ENCODE measurements at places on chromosomes 6 and 20.
A peak's percentile ranks its signal among the peaks of the same experiment; 100 is the strongest.

GRCh38 chr6:3723966-3724365, 27.5 kb downstream of the PXDC1 start:
- no peak for DNase-seq

- no peak for DNase-seq
Measured at GRCh38 chr6:131683479-131683878, 17.7 kb downstream of the OR2A4 start.

DNA sequence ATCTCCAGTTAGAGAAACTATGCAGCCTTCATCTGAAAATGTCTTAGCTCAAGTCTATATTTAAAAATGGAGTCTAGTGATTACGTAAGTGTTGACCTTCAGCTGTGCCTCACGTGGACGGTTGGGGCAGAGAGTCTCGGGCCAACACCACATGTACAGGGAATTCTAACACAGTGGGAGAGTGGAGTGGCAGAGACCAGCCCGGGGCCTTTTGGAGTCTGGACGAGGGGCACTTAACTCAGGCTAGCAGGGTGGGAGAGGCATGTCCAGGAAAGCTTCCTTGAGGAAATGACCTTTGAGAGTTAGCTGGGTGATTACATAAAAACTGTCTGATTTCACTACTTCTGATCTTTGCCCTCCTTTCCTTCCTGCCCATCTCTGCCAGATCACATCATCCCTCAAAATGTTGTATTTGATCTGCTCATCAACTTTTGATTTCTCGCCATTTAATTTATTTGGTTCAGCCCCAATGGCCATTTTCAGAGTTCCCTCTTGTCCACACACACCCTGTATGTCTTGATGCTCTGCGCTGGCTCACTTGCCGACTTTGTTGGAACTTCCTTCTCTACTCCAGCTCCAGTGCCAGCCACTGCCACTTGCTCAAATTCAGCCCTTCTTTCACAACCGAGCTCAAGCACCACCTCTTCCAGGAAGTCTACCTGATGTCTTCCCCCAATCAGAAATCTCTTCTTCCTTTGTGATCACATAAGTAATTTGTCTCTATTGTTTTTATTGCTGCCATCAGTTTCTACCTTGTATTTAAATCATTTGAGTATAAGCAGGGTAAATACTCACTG, 2.6 kb downstream of the ARMC2 start:
- peak; percentile 76 for DNase-seq

DNA sequence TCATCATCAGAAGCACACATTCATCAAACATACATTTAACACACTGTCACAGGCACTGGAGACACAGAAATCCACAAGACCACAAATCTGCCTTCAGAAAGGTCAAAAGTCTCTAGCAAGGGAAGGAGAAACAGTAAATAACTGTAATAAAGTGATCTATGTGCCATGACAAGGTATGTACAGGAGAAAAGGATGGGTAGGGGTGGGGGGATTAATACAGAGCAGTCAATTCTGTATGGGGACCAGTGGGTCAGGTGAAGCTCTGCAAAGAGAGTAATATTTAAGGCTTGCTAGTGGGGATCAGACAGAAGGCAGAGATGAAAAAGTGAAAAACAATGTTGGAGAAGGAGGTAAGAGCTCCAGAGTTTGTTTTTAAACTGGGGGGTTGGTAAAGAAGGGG, 32.6 kb downstream of the ELOVL5 start:
- DNase-seq = no peak

DNA sequence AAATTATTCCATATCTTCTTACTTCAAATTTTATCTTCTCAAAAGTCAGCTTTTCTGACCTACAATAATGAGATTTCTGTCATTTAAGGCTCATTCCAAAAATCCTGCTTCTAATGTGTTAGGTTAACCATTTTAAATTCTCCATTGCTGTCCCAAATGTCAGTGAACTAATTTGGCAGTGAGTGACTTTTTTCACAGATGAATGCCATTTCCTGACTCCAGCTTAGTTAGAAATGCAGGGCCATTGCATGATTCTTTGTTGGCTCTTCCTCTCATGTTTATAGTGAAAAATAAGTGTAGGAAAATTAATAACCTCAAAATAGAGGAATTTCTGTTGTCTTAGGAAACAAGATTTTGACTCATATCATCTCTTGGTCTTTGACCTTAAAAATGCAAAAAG, 44.1 kb downstream of the VIP start:
- no peak for DNase-seq

- no peak for DNase-seq
Measured at GRCh38 chr20:39190666-39191570, 228.8 kb downstream of the DHX35 start.

DNA sequence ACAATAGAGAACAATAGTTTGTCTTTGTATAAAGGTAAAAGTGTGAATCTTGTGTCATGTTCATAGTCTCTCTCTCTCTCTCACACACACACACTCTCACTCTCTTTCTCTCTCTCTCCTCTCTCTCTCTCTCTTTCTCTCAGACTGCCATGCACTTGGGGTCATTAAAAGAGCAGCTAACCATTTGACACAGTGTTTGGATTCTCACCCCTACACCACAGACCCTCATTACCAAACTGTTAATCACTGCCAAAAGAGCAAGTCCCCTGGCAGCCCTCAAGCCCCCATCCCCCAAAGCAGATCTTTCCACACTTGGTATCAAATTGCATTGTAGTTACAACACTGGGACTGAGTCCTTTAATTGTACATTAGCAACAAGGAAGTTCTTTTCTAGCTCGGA, 305.8 kb upstream of the RSPO3 start:
- no peak for DNase-seq

DNA sequence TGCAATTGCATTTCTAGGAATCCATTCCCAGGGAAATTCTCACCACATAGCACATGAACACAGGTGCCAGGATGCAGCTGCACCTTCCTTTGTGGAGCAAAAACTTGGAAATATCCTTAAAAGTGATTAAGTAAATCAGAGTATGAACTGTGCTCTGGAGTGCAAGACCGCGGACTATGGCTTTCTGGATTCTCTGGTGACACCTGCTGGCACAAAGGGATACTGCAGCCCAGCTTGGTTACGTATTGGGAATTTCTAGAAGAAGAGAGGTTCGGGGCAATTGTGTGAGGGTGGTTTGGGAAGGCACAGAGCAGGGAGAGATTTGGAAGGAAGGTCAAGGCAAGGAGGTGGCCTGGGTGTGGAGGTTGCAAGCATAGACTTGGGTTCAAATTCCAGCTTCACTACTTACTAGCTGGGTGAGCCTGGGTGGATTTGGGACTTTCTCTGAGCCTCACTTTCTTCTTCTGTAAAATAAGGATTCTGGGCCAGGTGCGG, 15.9 kb upstream of the PEDS1 start:
- DNase-seq = peak; percentile 77

DNA sequence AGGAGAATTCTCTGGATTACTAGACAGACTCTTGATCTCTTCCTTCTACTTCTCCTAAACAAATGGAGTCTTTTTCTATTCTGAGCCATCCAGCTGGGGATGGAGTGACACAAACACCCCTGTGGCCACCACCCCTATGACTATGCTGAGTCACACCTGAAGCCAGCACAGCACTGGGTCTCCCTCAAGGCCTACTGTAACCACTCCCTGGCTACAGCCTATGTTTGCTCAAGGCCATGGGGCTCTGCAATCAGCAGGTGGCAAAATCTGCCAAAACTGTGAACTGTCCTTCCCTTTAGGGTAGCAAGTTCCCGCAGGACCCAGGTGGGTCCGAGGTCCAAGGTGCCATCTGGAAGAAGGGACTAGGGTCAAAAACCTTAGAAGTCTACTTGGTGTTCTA, 132.3 kb downstream of the TINAG start:
- no peak for DNase-seq

DNA sequence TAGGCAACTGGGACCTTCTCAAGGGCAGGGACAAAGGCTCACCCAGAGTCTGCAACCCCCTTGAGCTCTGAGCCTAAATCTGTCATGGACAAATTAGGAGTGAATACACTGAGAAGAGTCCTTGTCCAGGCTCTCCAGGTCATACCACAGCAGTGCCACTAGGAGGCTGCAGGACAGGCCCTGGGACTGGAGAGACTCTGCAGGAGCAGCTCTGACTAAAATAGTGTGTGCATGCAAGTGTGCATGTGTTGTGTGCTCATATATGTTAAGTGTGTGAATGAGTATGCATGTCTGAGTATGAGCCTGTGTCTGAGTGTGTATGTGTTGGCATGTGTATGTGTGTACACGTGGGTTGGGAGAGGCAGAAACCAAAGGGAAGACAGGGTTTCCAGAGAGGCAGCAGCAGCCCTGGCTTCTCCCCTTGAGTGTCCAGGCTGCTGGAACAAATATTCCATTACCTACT, 27.1 kb downstream of the MRPL14 start:
- DNase-seq = no peak

GRCh38 chr6:109008537-109009235, 86.0 kb downstream of the SESN1 start:
- DNase-seq = no peak

DNA sequence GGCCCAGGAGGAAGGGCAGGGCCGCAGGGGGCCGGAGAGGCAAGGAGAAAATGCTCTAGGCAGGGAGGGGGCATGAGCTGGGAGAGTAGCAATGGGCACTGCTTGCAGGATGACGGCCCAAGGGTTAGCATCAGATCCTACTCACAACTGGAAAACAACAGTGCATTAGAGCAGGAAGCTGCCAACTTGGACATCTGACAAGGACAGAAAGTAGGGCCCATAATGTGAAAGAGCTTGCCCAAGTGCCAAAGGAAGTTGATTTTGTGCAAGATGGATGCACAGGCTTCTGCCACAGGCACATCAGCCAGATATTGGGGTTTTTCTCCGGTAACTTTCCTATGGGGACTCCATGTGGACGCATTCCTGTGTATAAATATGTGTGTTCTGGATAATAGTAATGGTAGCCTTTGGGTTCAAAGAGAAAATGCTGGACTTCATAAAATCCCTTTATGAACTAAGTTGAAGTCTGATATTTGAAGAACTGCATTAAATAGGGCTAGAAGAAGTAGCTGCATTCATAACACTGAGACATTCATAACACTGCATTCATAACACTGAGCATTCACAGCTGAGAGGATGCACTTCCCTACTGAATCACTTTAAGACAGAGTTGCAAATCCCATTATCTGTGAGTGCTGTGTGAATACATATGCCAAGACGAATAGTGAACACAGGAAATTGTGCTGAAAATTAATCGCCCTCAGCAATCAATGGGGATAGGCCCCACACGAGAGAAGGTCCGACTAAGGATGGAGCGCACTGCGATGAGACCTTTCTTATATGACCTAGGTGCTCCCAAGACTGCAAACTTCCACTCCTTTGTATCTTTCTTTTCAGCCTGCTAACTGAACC, 235.6 kb upstream of the PRDM1 start:
- DNase-seq = no peak

DNA sequence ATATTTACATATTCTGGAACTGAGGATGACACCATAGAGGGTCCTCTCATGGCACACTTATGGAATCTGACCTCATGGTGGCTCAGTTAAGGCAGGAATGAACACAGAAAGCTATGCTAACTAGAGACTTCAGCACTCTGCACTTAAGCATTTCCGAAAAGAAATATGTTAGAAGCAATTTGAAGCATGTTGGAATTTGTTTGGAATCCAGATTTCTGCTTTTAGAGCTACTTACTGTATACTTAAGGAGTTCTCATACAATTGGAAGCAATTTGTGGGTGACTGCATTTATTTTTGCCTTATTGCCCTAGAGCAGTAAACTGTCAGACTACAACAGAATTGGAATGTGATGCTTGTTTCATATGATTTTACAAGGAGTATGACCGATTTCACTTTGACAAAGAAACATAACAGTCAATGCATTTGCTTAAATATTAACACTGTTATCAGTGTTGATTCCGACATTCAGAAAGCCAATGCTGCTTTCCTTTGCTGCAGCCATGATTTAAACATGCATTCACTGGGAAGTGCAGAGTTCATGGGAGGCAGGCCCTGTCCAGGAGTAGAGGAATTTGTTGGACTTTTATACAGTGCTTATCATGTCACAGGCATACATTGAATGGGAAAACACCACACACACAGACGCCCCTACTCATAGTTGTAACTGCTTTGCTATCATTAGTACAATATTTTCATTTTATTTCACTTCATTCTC, 244.4 kb downstream of the SAMD5 start:
- DNase-seq = no peak

DNA sequence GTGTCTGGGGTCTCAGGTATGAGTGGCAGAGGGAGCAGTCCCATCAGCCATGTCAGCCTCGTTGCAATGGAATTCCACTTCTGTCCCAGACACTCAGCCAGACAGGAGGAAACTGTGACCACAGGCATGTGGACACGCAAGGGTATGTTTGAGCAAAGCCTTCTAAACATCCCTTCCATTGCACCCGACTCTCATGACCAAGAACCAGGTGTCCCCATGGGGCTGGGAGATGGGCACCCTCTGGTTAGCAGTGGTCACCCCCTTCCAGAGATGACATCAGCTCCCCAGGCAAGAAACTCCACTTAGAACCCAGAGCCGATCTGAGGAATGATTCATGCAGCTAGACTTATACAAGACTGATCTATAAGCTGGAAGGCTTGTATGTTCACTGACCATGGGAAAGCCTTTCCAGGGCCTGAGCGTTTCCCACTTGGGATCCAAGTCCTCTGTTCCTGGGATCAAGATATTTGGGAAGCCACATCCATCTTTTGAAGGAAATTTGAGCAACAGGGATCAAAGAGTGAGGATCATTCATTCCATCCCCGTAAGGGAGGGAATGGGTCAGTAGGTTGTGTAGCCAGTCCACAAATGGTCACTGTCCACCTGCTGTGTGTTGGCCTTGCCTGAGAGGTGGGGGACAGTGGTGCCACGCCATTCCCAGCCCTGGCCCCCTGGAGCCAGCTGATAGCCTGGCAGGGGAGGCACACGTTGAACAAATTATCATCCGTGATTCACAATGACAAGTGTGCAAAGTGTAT, 3.9 kb upstream of the MRGBP start:
- DNase-seq = no peak

- DNase-seq = no peak
Measured at GRCh38 chr20:40390654-40391053, 298.4 kb downstream of the MAFB start.

GRCh38 chr6:167702241-167702827, 124.4 kb upstream of the AFDN start:
- DNase-seq = no peak

DNA sequence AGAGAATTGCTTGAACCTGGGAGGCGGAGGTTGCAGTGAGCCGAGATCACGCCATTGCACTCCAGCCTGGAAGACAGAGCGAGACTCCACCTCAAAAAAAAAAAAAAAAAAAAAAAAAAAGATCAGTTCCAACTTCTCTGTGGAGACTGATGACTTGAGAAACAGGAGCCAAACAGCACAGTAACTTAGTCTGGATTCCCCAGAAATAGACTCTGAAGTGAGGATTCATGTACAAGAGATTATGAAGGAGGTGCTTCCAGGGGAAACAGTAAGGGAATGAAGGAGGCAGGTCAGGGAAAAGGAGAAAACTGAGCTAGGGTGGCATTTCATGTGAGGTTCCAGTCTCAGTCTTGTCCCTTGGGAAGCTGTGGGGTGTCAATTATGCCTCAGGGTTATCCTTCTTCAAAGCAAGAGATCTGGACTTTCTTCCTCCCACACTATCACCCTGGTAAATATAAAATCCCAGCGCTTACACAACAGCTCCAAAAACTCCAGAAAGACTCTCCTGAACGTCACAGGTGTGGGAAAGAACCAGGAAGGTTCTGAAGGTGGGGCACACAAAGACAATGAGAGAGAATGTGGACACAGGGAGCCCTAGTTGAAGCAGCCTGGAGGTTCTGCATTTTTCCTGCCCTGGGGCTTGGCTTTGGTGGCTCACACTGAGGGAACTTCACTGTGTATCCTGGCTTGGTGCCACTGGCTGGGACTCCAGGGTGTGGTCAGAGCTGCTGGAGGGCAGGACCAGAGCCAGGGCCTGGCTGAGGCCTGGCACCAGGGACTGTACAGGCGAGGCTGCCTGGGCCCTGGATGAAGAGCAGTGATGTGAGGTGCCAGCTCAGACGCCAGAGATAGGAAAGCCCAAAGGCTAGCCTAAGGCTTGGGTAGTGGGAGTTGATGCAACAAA, 46.8 kb downstream of the PCNA start:
- DNase-seq = peak; percentile 96

Measured in heart left ventricle (tissue), 16 donors.